NCI-H1092 (cell line): ENCODE measurements at places on chromosomes 1 and 21.

DNA sequence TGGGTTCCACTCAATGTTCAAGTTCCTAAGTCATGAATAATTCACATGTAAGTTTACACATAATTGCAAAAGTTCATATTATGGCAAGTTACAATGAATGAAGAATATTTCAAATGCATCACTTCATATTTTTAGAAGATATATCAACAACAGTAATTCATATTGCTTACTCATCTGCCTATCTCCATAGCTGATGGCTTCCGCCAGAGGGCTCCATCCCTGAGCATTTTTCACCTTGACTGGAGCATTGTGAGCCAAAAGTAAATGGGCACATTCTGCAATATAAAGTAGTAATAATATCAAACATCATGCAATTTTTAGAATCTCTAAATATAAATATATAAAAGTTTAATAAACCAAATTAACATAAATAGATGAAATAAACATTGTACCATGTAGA, 29.8 kb downstream of the ANKRD13C start:
- DNase-seq: no peak

GRCh38 chr1:20720631-20721091, 2.9 kb upstream of the KIF17 start:
- DNase-seq: no peak

- no peak for DNase-seq
Measured at GRCh38 chr1:47783638-47784496, 213.3 kb downstream of the TRABD2B start.

DNA sequence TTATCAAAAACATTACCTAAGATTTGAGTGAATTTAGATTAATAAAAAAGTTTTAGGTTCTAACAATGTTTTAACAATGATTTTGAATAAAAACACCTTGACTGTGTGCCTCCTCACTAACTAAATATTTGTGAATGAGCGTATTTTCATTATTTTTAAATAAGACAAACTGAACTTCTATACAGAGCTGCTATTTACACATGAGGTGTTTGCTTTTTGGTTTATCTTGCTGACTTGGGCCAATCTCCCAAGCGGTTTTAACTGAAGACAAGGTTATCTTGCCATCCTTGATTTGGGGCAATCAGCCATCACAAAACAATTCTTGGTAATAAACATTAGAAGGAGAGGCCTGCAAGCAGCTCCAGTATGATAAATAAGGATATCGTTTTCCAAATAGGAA, 108.2 kb upstream of the NRIP1 start:
- DNase-seq: no peak

DNA sequence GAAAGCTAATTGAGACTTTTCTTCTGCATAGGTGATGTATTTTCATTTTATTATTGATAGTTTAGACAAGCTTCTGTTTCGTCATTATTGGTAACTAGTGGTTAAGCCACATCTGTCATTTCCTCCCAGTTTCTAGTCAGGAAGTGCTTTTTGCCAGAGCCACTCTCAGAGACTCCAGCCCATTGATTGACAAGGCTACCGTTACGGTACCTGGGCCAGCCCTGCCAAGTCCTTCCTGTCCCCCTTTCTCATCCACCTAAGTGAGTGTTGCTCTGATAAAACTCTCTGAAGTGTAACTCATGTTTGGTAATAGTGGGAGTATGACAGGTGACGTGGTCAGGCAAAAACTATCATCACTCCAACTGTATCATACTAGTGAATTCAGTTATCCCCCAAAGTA, 29.6 kb upstream of the AGL start:
- no peak for DNase-seq

- no peak for DNase-seq
Measured at GRCh38 chr1:93992190-93992589, 83.0 kb upstream of the GCLM start.
